ENCODE measurements at places on chromosomes 2 and 18.

- no peak for DNase-seq
Measured at GRCh38 chr2:75607988-75608683, 38.4 kb upstream of the MRPL19 start.

GRCh38 chr2:66854298-66854697 lies 419.4 kb downstream of the MEIS1 start:
- DNase-seq: no peak

DNA sequence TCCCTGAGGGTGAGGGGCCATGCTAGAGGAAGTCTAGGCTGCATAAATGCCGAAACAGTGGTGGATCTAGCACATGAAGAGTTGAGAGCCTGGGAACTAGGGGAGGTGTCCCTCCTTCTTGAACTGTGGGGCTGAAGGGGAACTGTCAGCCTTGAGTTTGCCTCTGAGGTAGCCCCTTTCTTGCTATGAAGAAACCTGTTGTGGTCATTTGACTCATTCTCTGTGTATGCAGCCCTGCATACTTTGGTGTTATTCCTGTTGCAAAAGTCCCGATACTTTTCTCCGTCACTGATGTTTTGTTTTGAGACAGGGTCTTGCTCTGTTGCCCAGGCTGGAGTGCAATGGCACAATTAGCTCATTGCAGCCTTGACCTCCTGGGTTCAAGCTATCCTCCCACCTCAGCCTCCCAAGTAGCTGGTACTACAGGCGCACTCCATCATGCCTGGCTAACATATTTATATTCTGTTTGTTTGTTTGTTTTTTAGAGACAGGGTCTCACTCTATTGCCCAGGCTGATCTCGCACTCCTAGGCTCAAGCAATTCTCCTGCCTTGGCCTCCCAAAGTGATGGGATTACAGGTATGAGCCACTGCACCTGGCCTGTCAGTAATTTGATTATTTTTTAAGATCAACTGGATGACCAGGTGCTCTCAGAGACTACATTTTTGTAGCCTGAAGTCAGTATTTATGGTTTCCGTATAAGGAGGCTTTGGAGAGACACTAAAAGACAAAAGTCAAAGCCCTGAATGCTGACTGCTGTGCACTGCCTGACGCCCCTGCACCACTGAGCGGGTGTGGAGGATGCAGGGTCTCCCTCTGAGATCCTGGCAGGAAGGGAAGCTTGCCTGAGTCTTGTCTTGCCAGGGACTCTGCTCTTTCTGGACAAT lies 126.0 kb upstream of the MSH6 start:
- DNase-seq: no peak

DNA sequence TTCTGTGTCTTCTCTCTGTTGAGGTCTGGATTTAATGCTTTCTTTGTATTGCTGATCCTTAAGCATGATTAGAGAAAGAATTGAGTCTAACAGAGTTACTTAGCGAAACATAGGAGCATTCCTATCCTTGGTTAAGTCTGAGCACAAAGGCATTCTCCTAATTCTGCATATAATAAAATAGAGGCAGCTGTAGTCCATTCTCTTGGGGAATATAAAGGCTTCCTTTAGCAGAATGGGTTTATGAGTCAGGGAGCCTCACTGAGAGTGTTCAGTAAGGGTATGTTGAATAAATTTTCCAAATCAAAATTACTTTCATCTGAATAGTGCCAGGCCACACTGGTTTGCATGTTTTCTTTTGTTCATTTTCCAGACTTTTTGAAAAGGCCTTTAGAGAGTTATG lies 101.5 kb downstream of the GALNT1 start:
- DNase-seq: no peak

GRCh38 chr18:33183136-33183535 lies 257.4 kb downstream of the CCDC178 start:
- DNase-seq: no peak

DNA sequence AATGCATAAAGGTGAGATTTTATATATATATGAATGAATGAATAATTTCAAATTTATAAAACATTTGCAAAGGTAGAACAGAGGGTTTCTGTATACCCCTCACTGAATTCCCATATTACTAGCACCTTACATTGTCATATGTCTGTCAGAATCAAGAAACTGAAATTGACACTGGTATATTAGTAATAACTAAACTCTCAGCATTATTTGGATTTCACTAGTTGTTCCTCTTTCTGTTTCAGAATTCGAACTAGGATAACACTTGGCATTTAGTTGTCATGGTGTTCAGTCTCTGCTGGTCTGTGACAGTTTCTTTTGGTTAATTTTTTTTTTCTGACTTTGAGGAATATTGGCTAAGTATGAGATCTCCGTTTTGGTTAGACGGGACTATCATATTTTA lies 275.9 kb downstream of the DCC start:
- DNase-seq: no peak

GRCh38 chr2:168584911-168585310 lies 128.8 kb downstream of the CERS6 start:
- no peak for DNase-seq

GRCh38 chr2:219509780-219510511 lies 4.3 kb upstream of the ASIC4 start:
- DNase-seq: no peak

GRCh38 chr18:22238036-22238435 lies 68.6 kb downstream of the GATA6 start:
- no peak for DNase-seq

DNA sequence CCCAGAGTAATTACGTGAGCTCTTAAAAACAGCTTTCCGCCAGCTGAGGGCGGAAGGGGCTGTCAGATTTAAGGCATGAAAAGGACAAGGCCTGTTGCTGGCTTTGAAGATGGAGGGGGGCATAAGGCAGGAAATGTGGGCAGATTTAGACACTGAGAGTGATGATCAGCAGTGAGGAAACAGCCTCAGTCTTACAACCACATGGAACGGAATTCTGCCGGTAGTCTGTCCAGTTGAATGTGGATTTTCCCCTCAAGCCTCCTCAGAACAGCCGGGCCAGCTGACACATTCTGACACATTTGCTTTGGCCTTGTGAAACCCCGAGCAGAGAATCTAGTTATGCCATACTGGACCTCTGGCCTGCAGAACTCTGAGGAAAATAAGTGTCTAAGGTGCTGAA lies 16.6 kb downstream of the POLE4 start:
- DNase-seq: no peak

DNA sequence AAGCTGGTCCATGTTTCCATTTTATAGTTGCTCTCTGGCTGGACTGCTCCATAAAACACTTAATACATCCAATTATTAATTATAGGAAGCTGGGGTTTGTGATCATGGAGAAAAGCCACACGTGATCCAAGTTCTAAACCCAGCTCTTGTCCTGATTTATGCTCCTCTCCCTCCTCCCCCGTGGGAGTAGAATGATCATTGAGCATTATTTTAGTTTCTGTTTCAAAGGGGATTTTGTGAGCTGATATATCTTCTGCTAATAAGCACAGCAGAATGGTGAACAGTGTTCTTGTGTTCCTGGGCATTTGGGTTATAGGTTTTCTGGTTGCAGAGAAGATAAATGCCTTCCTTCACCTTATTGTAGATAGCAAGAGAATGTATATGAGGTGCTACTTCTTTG lies 135.7 kb upstream of the TMEM200C start:
- DNase-seq: no peak

DNA sequence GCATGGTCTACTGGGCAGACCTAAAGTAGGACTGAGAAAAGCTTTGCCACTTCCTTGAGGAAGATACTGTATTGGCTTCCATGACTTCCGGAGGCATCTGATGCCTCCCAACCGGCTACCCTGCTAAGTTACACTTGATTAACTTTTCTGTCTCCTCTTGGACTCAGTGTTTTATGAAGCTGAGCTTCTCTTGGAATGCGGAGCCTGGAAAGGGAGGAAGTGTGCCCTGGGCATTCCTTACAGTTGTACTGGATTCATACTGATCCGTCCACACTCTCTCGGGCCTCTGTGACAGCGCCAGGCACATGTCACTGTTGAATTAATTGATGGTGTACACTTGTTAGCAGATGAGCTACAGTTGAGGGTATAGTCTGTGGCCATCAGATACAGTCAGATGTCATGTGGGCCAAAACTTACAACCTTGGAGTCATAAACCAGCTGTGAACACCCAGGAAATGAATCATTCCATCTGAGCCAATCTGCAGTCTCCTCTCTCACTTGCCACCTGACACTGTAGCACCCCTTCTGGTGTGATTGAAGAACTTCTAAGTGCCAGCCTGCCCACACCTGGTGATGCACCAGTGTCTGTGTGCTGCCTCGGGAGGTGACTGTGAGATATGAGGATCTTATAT lies 122.5 kb downstream of the FHOD3 start:
- no peak for DNase-seq

DNA sequence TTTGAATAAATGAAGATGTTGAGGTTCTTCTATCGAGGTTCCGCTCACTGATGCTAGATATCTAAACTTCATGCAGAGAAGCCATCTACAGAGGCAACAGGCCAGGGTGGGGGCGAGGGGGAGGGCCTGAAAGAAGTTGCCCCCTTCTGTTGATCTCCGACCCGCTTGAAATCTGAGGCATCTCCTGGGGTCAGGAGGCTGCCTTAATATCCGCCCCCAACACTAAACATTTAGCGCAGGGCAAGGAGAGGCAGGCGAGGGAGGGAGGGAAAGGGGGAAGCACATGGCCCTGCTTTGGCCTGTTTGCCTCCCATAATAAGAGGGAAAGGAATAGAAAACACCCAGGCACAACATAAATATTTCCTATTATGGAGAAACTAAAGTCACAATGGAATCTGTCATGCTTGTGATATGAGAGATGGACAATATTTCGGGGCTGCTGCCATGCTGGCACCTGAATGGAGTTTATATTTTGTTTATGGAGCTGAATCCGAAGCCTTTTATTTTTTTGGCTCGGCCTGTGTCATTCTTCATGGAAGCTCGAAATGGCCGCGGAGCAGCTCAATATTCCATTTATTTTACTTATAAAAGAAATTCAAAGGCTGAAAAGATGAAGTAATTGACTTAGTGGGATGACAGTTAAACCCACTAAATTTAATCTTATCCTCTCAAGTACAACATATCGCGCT lies 221.1 kb downstream of the INSIG2 start:
- no peak for DNase-seq

DNA sequence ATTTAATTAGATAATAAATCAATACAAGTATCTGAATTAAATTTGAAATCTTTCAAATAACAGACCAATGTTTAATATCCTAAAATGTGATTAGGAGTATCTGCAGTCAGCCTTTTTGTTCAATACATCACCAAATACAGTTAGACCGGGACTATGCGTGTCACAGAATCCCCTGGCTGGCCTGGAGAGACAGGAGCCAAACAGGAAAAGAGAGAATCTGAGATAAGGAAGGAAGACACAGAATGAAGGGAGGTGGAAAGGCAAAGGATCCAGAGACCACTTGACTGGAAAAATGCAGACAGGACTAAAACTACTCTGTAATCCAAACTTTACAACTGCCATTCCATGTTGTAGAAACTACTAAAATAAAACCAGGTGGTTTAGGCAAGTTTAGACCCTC lies 66.3 kb downstream of the SIGLEC15 start:
- DNase-seq: no peak

DNA sequence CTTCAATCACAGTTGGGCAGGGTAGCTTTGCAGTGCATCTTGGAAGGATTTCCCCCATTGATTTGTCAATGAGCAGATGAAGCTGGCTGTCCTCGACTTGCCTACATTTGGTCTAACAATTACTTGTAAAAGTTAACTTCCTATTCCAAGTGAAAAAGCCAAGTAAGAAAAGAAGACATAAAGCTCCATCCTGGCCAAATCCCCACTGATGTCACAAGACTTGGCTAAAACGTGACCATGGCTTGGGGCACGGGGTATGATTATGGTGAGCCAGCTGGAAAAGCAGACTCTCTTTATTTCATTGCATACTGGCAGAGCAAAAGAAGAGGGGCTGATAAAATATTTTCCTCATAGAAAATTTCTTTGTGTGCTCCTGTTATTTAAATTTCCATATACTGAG lies 25.4 kb upstream of the PID1 start:
- DNase-seq: no peak

DNA sequence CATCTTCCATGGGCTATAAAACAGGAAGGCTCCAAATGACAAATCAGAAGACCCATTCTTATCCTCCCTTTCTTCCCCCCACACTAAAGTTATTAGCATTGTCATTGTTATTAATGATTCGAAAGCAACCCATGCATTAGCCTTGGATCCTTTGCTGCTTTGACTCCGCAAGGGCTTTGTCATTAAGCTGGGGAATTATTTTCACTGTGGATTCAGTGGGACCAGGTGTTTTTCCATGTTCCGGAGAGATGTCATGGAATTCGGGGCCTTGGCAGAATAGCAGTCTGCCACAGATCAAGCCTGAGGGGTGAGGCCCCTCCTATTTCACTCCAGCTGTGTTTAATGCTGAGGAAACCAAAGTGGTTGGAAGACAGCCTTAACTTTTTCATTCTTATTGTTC lies 357.1 kb downstream of the EN1 start:
- no peak for DNase-seq

DNA sequence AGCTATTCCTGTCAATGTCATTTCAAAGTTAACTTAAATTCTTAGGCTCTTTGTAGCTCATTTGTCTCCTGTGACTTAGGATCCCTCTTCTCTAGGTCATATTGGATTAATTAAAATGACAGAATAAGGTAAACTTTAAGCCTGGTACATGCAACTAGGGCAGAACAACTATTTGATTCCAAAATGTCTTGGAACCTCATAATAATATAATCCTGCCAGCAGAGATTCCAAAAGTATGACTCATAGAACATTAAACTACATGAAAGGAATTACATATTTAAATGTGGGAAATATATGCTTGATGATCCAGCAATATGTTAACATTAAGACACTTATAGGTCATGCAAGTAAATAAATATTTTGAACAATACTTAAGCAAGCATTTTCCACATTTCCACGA lies 63.3 kb downstream of the COL3A1 start:
- DNase-seq: no peak

DNA sequence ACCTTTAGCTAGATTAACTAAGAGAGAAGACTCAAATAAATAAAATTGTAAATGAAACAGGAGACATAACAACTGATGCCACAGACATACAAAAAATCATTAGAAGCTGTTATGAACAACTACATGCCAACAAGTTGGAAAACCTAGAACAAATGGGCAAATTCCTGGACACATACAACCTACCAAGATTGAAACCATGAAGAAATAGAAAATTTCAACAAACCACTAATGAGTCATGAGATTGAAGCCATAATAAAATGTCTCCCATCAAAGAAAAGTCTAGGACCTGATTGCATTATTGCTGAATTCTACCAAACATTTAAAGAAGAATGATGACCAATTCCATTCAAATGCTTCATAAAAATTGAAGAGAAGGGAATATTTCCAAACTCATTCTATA lies 54.3 kb downstream of the ST3GAL5 start:
- DNase-seq: no peak

- no peak for DNase-seq
Measured at GRCh38 chr18:79685281-79685680, 5.7 kb downstream of the CTDP1 start.

All from NCI-H2081 treated with DMSO at 0.1 percent for 48 hours (cell line).